Heart left ventricle (tissue), 16 donors: ENCODE measurements at places on chromosomes 6 and 20. TPM values are rescaled to one million over a fixed set of nuclear protein-coding genes. Genes with fewer than 3 reads are reported as not detected.

DNA sequence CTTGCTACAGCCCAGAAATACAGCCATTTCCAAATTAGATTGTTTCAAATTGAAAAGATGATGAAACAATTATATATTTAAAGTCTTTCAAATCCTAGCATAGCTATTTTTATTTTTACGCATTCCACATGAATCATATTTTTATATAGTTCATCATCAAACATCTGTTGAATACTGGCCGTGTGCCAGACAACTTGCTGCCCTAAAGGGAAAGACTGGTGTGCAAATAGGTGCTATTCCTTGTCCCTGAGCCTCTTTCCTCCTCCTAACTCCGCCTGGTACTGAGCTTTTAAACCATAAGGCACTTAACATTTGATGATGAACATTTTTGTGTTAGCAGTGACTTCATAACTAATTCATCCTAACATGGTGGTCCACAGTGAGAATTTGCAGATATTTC lies 18.7 kb upstream of the PLCG1 start:
- DNase-seq, result no peak

GRCh38 chr6:152428126-152428525 lies 209.0 kb downstream of the SYNE1 start:
- DNase-seq, result no peak

DNA sequence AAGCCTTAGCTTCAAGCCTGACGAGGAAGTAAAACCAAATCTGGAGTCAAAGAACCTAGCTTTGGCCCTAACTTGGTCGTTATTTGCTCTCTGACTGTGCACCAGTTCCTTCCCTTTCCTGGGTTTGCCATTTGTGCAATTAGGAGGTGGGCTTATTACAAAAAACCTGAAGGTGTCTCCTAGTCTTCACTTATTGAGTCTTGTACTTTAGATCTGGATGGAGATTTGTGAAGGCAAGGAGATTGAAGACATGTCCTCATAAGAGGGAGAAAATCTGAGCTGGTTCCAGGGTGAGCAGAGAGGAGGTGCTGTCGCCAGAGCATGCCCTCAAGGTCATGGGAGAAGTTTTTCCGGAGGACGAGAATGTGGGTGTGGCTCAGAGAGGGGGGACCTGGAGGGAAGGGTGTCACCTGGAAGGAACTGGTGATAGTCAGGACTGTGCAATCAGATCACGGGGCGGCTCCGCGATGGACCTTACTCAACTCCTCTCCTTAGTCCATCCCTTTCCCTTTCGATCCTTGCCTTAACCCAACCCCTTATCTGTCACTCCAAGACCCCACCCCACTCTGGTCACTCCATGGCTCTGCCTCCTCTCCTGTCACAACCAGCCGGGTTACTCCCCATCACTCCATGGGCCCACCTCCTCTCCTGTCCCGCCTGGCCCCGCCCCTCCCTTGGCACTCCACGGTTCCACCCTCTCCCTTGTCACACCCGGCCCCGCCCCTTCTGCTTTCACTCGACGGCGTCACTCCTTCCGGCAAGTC lies 588 bp upstream of the ACSS2 start:
- no peak for DNase-seq

DNA sequence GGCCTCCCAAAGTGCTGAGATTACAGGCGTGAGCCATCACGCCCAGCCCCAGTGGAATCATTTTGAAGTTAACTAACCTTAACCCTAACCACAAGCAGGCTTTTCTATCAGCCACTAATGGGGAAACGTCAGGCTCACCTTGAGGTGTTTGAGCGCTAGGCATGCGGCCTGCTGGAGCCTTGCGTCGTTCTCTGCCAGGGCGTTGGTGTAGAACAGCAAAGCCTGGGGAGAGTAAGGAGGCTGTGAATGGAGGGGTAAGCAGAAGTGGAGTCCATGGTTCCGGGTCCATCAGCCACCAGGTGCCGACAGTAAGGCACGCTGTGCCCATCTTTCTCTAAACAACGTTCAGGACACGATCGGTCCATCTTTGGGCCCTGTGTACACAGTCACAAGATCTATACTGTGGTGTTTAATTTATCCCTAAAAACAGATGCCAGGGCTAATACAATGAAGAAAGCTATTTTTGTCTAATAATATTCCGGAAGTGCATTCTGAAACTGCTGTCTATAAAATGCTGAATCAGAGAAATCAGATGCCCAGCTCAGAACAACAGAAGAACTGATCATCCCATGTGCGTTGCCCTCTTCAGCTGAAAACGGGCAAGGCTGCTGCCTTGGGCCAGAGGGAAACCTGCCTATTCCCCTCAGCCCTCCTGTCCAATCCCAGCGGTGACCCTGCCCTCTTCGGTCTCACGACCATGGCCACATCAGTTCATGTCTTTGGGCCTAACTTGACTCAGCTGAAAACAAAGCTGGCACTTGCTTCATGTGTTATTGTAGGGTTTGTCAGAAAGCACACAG lies 79.6 kb downstream of the PTPN1 start:
- no peak for DNase-seq

Gene SLC17A2
- total RNA-seq, result not detected
